ENCODE measurements at places on chromosomes 4 and X.

- no peak for DNase-seq
Observed at GRCh38 chrX:39293203-39293602, 491.9 kb downstream of the MID1IP1 start.

- no peak for DNase-seq
Observed at GRCh38 chr4:63218856-63219255, 1190.4 kb downstream of the TECRL start.

DNA sequence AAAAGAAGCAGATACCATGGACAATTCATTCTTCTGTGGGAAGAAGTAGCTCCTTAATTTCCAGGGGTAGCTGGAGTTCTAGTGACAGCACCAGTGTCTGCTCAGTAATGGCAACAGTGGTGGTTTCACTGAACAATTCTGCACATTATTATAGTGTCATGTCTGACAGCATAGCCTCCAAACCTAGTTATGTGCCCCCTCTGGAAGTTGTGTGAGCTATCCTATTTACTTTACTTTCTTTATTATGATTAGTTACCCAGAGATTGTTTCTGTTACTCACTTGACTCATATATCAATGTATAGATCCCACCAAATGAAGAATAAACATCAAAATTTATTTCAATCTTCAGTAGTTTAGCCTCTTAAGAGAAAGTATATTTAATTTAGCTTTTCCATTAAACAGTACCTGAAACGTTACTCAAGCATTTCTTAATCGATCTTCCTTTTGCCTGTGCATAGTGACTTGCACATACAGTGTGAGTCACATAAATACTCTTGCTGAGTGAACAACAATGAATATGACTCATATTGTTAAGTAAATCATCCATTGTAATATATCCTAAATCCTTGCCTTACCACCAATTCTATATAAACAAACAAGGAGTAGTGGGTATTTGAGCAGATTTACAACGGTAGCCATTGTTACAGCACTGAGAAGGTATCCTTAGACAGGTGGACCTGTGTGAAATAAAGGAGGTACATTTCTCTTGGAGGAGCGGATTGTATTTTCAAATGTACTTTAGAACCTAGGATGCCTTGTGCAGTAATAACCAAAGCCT, 534.7 kb downstream of the ANKRD50 start:
- DNase-seq: no peak

DNA sequence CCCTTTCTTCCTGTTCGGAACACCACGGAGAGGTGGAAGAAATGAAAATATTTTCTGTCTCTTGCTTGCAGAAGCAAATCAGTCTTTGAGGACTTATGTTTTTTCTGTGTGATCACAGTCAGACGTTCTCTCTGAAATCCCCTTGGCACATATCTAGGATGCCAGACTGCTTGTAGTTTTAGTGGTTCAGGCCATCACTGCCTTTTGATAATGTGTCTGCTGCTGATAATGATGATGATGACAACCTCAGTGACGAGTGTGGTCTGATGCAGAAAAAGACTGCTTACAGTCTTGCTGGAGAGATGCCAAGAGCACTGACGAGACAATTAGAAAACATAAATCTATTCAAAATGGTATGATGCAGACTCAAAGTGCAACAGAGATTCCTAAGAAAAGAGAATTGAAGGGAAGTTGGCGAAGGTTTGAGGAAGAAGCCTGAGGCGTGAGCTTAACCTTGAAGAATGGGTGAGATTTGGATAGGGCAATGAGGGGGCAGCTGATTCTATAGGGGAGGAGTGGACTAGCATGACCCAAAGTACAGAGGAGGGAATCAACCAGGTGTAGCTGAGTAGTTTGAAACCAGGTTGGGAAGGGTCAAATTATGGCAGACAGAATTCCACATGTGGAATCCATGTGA, 7.9 kb downstream of the RAB33A start:
- DNase-seq: no peak

GRCh38 chrX:485368-485767, 98.7 kb upstream of the PPP2R3B start:
- no peak for DNase-seq

- no peak for DNase-seq
Observed at GRCh38 chr4:119647558-119647957, 19.0 kb upstream of the PDE5A start.

GRCh38 chrX:55874807-55875206, 157.3 kb downstream of the RRAGB start:
- DNase-seq: no peak

DNA sequence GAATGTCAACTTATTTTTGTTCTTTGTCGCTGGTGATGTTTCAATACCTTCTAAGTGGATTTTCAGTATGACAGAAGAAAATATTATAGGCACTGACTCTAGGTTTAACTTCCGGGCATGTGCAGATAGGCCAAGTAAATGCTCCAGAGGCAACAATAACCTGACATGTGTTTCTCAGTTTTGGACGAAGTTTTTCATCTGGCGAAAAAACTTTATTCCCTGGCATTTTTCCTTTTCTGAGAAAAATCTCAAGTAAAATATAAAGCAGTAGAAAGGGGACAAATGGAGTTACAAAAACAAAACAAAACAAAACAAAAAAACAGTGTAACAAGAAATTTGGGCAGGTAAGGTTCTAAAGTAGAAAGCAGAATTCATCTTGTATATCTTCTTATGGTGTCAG, 173.5 kb downstream of the ANTXR2 start:
- no peak for DNase-seq

- DNase-seq: peak; percentile 77
Observed at GRCh38 chr4:145679520-145679919, 426 bp upstream of the C4orf51 start.

DNA sequence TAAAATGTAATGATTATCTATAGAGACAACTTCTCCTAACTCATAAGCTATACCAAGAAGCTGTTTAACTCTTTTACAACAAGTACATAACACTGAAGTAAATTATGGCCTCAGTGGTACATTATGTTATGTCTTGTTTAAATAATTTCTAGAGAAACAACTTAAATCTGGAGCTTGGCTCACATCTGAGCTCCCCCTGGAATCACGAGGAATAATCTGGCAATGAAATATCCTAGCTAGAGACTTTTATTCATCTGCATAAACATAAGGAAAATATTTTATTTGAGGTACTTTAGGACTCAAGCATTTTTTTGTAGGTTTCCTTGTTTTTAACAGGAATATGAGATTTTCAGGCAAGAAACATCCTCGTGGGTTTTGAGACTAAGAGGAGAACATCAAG, 354.7 kb upstream of the SLC7A11 start:
- DNase-seq: no peak

DNA sequence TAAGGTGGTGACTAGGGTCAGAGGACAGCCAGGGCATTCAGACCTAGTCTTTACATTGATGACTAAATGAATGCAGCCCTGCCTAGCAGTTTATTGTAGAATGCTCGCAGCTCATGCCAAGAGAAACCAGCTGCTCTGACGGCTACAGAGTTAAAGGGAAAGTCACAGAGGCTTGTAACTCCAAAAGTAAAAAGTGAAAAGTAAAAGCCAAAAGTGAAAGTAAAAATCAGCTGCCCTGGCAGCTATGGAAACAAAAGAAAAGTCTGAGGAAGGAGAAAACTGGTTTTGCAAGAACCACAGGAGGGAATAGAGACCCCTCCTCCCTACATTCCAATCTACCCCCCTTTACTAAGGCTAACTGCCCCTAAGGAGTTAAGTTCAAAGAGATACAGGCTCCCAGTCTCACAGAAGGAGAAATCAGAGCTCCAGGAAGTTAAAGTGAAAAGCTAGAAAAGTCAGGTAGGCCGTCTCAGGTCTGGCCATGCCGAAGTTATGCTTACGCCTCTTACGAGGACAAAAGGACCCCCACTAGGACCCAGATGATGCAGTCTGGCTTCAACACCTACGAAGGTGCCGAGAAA, 6.0 kb downstream of the GAGE10 start:
- no peak for DNase-seq

DNA sequence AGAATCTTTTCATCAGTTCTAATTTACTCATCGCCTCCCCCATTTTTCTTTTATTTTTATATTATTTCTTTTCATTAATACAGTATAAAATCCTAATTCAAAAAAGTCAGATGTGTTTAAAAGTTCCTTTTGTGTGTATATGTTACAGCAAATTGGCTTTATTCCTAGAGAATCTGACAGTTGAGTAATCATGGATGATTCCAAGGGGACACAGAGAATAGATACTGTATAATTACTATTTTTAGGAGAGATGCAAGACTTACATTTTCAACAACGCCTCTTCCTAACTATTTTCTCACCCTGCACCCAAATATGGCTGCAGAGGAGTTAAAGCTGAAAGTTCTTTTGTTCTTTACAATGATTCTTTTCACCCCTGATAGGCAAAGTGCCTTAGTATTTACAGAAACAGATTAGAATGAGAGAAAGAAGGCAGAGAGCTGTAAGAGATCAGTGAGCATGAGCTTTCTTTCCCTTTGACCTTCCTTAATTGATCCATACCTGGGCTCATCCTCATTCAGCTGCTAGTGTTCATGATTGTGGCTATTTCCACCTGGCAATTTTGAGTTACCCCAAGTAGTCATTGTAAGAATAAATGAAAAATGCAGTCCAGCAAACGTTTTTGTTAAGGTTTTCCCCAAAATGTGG, 210.8 kb downstream of the SLC4A4 start:
- no peak for DNase-seq

GRCh38 chr4:80446664-80447063, 111.1 kb downstream of the CFAP299 start:
- no peak for DNase-seq

- no peak for DNase-seq
Observed at GRCh38 chr4:27534488-27534887, 673.8 kb downstream of the STIM2 start.

All from NCI-H446 treated with DMSO at 0.1 percent for 48 hours (cell line).